ENCODE measurements at places on chromosomes 6 and 20. TPM values are rescaled to one million over a fixed set of nuclear protein-coding genes. Genes with fewer than 3 reads are reported as not detected.
A peak's percentile ranks its signal among the peaks of the same experiment; 100 is the strongest.

GRCh38 chr6:315921-316752 lies 23.9 kb downstream of the DUSP22 start:
- DNase-seq, result no peak
- no peaks in the 10 kb centered on the region for H3K36me3 ChIP-seq
- no peaks in the 10 kb centered on the region for H3K27me3 ChIP-seq
- no peaks in the 10 kb centered on the region for H3K4me1 ChIP-seq
- no peak overlapping the region for H3K4me3 ChIP-seq

DNA sequence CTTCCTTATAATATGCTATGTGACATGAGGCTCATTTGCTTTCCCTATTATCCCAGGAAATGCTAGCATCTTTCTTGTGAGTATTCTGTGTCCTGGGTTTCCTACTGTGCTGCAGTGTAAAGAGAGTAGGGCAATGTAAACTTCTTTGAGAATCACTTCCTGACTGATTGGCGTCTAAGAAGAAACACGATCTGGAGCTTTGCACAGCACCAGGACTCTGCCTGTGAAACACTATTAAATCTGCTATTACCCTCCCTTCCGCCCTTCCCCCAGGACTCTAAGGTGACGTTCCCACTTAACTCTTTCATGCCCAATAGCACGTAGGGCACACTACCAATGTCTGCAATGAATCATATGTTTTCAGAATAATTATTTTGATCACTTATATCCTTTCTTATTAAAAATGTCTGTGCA lies 607.3 kb upstream of the CITED2 start:
- DNase-seq, result no peak
- no peak overlapping the region for H3K27ac ChIP-seq
- peaks cover 31% of the 10 kb centered on the region for H3K4me1 ChIP-seq
- no peak overlapping the region for H3K4me3 ChIP-seq
- H3K36me3 ChIP-seq, result no peaks in the 10 kb centered on the region

DNA sequence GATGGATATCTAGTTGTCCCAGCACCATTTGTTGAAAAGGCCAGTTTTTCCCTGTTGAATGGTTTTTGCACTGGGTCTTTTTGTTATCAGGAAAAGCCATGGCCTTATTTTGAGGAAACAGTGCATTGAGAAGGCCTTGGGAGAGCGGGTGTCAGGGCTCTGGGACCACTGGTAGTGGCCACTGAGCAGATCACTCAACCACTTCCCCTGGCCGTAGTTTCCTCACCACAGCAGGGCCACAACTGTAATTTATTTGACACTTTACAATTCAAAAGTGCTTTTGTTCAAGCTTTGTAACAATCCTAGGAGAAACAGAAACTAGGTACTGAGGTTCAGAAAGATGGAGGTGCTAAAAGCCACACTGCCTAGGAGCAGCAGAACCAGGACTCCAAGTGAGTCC lies 281.8 kb downstream of the GMDS start:
- no peaks in the 10 kb centered on the region for H3K36me3 ChIP-seq
- no peak overlapping the region for H3K27ac ChIP-seq
- no peak for DNase-seq
- H3K27me3 ChIP-seq, result no peaks in the 10 kb centered on the region
- H3K4me1 ChIP-seq, result no peaks in the 10 kb centered on the region

GRCh38 chr6:151119823-151120524 lies 119.8 kb upstream of the AKAP12 start:
- H3K36me3 ChIP-seq, result no peaks in the 10 kb centered on the region
- H3K4me3 ChIP-seq, result no peak overlapping the region
- H3K27me3 ChIP-seq, result no peaks in the 10 kb centered on the region
- no peak for DNase-seq
- H3K27ac ChIP-seq, result no peak overlapping the region

GRCh38 chr20:24820345-24820744 lies 128.7 kb upstream of the CST7 start:
- no peaks in the 10 kb centered on the region for H3K4me1 ChIP-seq
- no peak for DNase-seq

GRCh38 chr6:120966321-120966720 lies 368.0 kb downstream of the TBC1D32 start:
- no peaks in the 10 kb centered on the region for H3K4me1 ChIP-seq
- H3K4me3 ChIP-seq, result no peak overlapping the region
- no peak for DNase-seq
- no peaks in the 10 kb centered on the region for H3K27me3 ChIP-seq
- H3K36me3 ChIP-seq, result no peaks in the 10 kb centered on the region

DNA sequence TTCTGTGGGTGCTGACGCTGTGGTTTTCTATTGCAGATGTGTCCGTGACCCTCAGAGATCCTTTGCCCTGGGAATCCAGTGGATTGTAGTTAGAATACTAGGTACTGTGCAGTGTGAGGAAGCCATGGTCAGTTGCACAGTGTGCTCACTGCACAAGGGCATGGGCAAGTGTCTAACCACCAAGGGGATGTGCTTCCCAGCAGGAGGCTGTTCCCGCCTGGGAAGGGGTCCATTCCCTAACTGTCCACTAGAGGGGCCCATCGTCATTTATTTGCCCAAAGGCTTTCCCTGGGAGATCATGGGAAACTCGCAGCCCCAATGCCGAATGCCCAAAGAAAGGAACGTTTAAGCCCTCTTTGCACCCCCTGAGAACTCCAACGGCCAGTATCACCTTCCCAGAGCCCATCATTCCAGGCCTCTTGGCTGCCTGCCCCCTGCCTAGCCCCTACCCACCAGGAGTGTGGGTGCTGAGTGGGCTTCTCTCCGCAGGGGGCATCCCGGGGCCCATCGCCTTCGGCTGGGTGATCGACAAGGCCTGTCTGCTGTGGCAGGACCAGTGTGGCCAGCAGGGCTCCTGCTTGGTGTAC lies 26.2 kb downstream of the SLCO4A1 start:
- peak; percentile 69 for DNase-seq
- H3K27me3 ChIP-seq, result no peaks in the 10 kb centered on the region
- H3K36me3 ChIP-seq, result no peaks in the 10 kb centered on the region
- H3K4me3 ChIP-seq, result no peak overlapping the region

- no peak for DNase-seq
- H3K36me3 ChIP-seq, result no peaks in the 10 kb centered on the region
These were observed 117.0 kb upstream of the EDN1 start for GRCh38 chr6:12173181-12173580.

- no peak overlapping the region for H3K4me3 ChIP-seq
- no peak for DNase-seq
- H3K36me3 ChIP-seq, result no peaks in the 10 kb centered on the region
These were observed 66.9 kb downstream of the PYGB start for GRCh38 chr20:25314497-25315417.

DNA sequence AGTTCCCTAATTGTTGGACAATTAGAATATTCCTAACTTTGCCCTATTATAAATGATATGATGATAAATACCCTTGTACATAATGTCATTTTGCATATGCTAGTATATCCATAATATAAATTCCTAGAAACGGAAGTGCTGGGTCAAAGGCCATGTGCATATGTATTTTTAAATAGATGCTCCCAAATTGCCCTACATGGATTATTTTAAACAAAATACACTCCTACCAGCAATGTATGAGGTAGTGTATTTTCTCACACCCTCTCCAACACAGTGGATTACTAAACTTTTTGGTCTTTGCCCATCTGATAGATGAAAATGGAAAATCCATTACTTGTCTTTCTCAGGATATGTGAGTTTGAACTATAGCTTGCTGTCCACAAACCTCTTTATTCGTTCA lies 385.1 kb upstream of the JARID2 start:
- no peak overlapping the region for H3K27ac ChIP-seq
- H3K27me3 ChIP-seq, result no peaks in the 10 kb centered on the region
- no peak overlapping the region for H3K4me3 ChIP-seq
- no peaks in the 10 kb centered on the region for H3K4me1 ChIP-seq

Gene AIG1
- total RNA-seq, result 10.3 TPM

Gene ADGRG6
- 4.5 TPM for total RNA-seq

Gene BACH2
- 3.6 TPM for total RNA-seq

Gene EPB41L1
- 10.7 TPM for total RNA-seq

Gene MAP3K7
- total RNA-seq, result 19.7 TPM

Gene DHX35
- total RNA-seq, result 10.8 TPM

Gene HLA-DOA
- 0.20 TPM for total RNA-seq

Gene MICB
- total RNA-seq, result 1.2 TPM
